ENCODE measurements at places on chromosomes 12 and 14.
A peak's percentile ranks its signal among the peaks of the same experiment; 100 is the strongest.

GRCh38 chr12:41709463-41710285, 435.0 kb downstream of the GXYLT1 start:
- no peak for DNase-seq

GRCh38 chr12:70605976-70606375, 31.3 kb downstream of the PTPRB start:
- DNase-seq, result no peak

DNA sequence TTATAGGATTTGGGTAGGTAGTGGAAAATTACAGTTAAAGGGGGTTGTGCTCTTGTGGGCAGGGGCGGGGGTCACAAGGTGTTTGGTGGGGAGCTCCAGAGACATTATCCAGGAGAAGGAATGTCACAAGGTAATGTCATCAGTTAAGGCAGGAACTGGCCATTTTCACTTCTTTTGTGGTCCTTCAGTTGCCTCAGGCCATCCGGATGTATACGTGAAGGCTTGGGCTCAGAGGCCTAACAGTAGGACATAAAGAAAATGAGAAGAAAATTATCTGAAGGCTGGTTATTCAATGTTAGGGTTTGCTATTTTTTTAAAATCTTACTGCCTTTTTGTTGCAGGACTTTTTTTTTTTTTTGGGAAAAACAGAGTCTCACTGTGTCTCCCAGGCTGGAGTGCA, 2.5 kb upstream of the PSEN1 start:
- DNase-seq, result no peak

- DNase-seq, result no peak
Measured at GRCh38 chr12:47867495-47867941, 37.3 kb downstream of the VDR start.

GRCh38 chr12:132218915-132219314, 74.7 kb downstream of the NOC4L start:
- DNase-seq, result no peak

DNA sequence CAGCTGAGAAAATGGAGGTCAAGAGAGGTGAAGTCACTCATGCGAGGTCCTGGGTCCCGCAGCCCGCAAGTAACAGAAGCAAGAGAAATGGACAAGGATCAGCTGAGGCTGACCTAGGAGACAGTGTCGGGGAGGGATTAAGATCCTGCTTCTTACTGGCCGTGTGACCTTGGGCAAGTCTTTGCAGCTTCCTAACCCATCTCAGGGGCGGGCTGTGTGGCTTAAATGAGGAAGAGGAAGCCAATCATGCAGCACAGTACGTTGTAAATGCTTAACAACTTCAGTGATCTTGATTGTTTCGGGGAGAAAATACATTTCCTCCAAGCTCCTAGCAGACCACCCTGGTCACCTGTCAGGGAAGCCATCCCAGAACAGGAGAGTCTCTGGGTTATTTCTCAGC, 7.1 kb upstream of the PGF start:
- DNase-seq, result no peak

DNA sequence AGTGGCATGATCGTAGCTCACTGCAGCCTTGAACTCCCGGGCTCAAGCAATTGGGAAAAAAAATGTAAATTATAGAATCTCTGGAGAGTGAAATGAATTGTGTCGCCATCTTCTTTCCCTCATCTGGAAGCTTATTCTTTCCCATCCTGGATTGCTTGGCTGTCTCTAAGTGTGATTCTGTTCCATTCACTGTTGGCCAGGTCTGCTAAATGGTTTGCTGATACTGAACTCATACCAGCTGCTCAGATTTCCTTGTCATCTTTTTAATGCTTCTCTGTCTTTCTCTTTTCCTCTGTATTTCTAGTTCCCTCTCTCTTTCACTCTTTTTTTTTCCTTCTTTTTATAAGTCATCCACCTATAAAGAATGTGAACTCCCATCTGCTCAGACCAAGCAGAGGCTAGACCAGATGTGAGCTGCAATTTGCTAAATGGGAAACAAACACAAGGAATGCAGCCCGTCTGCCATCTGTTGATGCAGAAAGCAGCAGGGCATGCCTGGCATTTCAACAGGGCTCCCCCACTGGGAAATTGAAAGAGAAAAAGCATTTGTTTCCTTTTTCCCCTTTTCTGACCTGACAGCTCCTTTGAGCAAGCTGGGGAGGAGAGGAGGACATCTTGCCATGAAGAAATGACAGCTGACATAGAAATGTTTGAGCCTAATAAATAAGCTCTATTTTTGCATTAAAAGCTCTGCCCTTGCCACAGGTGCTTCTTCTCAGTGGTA, 1823.6 kb upstream of the FLRT2 start:
- no peak for DNase-seq

DNA sequence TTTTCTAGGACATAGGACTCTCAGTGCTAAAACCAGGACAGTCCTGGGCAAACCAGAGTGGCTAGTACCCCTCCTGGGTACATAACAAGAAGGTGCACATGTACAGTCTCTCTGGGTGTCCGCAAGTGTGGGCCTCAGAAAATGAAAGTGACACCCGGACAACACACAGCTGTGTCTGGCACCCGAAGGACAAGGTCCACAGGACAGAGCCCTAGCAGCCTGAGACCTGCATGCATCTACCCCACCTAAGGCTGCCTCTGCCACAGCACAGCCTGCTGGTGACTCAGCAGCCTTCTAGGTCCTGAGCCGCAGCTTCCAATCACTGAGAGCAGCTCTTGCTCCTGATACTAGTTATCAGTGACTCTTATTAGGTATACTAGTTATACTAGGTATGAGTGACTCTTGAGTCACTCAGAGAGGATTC, 784.1 kb upstream of the TBX3 start:
- DNase-seq, result no peak

DNA sequence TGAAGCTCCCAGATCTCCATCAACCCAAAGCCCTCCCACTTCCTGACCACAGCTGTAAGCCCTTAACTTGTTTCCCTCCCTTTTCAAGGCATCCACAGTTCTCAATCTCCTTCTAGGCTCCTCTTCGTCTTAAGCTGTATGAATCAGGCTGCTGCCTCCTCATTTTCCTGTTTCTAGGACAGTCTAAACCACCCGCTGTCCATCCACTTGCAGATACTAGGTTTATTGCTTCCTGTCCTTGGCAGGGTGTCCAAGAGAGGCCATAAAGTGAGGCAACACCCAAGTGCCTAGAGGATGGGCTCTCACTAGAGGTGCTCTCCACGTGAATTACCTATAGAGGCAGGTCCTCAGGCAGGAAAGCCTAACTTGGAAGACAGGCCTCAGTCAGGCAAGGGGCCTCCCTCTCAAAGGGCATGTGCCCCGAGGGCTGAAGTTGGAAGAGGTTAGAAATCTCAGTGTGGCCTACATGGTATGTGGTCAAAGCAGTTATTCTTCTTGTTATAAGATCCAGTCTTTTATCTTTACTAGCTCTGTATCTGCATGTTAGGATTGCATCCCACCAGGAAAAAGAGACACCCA, 8.8 kb upstream of the TMEM106C start:
- no peak for DNase-seq

GRCh38 chr14:77103951-77104350, 5.9 kb downstream of the CIPC start:
- no peak for DNase-seq

DNA sequence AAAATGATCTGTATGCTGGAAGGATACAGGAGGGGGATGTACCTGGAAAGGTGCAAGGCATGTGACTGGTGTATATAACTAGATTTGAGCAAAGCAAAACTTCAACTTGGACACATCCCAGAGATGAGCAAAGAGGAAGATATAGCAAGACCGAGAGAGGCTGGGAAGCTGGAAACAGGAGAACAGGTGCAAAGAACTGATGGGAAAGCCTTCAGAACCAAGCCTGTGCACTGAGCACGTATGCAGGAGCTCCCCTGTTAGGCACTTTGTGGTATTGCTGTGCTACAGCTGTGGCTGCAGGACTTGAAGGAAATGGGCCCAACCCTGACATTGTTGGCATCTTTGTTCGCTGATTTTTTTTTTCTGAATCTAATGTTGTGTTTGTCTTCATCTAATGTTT, 120.7 kb upstream of the PWP1 start:
- DNase-seq, result no peak

GRCh38 chr14:59189091-59189785, 771 bp downstream of the DAAM1 start:
- peak; percentile 9 for DNase-seq

GRCh38 chr12:49888461-49889151, 15.1 kb downstream of the FAIM2 start:
- no peak for DNase-seq

- no peak for DNase-seq
Measured at GRCh38 chr14:72608391-72609204, 285.3 kb downstream of the DPF3 start.

GRCh38 chr12:100391856-100392255, 35.0 kb downstream of the SLC17A8 start:
- DNase-seq, result no peak

- DNase-seq, result no peak
Measured at GRCh38 chr14:91330856-91331255, 86.4 kb upstream of the GPR68 start.

DNA sequence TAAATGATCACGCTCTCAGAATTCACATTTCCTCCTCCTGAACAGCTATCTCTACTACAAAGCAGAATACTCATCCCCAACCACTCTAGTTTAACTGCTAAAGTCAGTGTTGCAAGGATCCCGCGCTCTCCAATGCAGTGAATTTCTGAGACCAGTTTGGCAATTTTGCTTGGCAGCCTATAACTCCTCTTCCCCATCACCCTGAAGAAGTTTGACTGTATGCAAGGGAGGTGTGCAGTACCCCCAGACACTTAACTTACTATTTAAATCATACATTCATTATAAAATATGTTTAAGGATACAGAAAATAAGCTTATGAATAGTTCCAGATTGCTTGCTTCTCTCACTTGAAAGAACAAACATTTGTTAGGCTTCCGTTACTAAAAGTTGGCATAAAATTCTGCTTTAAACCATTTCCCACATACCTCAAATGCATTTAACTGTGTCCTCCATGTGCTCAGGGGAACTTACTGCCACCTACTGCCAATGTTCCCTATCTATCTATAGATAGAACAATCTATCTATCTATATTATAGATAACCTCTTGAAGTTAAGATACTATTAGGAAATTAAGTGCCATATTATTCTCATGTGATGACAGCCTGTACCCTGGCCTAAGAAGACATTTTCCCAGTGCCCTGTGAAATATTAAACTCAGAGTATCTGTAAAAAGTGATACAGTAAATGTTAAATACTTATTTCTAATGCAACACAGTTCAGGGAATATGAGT, 2.4 kb downstream of the LGR5 start:
- no peak for DNase-seq

- no peak for DNase-seq
Measured at GRCh38 chr14:96536807-96537206, 34.6 kb downstream of the PAPOLA start.

DNA sequence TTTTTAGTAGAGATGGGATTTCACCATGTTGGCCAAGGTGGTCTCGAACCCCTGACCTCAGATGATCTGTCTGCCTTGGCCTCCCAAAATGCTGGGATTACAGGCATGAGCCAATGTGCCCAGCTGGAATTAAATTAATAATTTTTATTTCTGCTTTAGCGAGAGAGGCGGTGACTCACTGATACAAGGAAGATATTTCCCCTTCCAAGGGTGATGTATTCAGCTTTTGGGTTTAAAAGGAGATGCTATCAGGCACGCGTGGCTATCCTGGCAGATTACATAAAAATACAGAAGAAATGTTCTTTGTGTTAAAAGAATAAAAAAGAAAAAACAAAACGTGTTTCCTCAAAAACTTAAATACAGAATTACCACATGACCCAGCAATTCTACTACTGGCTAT, 12.4 kb upstream of the P2RX7 start:
- DNase-seq, result no peak

- no peak for DNase-seq
Measured at GRCh38 chr12:91434081-91434480, 251.5 kb upstream of the DCN start.

DNA sequence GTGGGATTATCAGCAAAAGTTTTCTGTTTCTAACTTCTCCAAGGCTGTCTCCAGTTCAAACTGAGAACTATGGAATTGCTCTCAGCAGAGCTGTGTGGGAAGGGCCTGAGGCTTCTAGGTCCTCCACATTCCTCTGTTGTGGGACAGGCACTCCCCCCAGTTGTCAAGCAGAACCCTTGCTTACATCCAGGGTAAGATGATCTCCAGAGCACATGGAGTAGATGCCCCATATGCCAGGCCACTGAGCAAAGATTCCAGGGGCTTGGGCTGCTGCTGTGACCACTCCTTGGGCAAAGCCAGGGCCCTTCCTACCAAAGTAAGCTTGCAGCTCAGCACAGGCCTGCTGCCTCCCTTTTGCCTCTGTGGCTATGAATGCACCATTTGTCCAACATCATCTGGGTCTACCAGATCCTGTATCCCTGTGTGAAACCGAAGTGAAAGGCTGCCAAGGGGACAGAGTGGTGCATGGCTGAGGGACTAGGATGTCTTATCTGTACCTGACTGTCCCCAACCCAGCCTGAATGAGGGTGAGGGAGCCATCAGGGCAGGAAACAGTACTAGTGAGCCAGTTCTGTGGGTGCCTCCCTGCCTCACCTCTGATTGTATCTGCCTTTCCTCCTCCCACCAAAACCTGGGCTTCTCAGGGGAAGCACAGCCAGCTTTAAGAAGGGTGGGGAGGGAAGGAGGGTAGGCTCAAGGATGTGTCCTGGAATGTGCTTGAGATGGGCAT, 13.1 kb upstream of the ESPL1 start:
- no peak for DNase-seq

DNA sequence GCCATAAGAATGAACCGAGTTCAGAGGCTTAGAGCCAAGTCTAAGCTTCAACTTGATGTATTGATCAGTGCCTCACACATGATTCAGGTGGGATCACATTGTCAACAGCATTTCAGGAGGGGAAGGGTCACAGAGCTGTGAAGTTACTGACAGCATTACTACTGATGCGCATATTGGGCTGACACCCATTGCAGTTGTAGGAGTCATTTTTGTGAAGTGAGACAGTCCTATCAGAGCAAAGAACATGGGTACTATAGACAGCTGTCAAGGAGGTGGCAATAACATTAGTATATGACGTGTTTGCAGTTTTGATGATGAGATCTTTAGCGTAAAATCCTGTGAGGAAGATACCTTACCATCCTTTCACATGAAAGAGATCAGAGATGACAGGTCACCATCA, 206.0 kb upstream of the RBM19 start:
- no peak for DNase-seq

DNA sequence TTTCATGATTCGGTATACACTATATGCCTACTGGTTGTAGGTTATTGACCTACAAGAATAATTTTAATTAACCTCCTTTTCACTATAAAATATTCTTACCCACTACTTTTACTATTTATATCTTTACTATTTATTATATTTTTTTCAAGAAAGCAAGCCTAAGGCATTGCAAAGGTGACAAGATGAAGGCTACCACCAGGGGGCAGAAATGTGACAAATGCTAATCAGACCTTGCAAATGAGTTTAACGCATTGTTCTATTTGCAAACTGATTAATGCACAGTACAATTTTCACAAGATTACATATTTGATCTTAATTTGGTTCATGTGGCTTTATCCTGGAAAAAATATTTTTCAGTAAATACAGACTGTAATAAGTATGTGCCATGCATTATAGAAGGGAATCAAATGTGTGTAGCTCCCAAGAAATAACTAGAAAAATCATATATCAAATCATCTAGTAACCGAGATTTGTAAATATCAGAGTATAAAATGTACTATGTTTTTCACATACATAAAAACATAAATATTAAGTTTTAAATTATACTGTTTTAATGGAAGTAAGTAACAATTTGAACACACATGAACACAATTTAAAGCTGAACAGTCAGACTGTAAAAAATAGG, 107.0 kb downstream of the ADAMTS20 start:
- DNase-seq, result no peak
